ENCODE measurements at places on chromosomes 2 and 18.
A peak's percentile ranks its signal among the peaks of the same experiment; 100 is the strongest.

DNA sequence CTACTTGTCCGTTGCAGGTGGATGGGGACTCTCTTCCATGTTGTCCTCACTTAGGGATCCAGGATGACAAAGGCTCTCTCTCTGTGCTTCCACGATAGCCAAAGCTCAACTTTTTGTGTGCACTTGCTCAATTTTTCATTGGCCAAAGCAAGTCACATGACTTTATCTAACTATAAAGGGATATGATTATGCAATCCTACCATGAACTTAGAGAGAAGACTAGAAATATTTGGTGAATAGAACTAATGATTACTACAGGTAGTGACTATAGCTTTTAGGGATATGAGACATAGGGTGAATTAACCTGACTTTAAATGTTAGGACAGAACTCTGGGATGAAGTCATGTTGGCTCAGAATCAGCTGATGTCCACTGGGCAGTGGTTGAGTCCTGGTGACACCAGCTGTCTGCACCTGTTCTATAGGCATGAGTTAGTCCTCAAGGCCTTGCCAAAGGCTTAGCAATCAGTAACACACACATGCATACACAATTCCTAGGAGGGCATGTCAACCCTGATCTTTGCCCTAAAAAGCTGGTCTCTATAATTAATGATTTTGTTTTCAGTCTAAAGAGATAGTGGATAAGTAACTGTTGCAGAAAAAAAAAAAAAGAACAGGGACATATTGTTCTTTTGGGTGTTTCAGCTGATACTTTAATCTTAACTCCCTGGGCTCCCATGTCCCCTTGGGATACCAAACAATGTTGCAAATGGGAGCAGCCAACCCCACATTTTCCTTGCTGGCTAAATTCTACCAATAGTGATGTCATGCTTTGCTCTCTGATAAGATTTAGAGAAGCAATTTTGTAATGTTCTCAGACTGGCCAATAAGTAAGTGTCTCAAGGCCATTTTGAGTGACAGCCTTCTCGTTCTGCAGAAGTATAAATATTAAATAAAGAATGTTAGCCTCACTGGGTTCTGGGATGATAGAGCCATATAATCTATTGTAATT is 12.5 kb upstream of the HK2 start:
- no peak for DNase-seq

DNA sequence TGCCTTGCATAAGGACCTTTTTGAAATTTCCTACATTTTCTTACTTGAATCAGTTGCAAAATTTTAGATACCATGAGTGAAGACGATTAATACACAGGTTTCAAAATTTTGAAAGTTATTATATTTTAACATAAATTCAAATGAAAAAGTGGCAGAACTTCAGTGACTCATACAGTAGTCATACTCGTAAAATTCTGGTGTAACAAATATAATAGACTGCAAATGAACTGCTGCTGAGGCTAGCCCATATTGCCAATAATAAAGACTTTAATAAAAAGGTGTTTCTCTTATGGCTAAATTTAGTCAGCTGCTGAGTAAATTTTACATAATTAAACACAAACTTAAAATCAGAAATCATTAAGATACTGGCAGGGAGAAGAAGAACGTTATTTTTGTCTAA is 36.9 kb downstream of the MSH6 start:
- no peak for DNase-seq

- no peak for DNase-seq
Measured at GRCh38 chr2:180618570-180618969, 361.8 kb upstream of the UBE2E3 start.

GRCh38 chr2:84613082-84613481 is 96.8 kb downstream of the DNAH6 start:
- DNase-seq, result no peak

DNA sequence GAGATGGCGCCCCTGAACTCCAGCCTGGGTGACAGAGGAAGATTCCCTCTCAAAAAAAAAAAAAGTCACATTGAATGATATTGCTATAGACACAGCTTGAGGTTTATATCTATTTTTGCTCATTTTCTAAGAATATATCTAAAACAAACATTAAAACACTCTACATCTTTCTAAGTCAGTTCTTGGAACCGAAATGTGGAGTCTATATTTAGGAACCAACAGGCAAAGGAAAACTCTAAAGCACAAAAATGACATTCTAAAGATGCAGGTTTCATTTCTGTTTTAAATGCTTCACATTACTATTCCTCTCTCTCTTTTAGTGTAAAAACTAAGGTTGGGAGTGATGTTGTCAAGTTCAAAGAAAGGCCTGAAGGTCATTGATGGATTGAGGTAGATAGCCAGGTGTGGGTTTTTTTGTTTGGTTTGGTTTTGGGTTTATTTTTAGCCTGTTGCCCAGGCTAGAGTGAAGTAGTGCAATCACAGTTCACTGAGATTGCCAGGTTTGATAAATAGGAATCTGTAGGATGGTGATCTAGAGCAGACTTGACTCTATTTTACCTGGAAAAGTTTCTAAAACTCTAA is 194.0 kb upstream of the RBBP8 start:
- DNase-seq, result no peak

GRCh38 chr2:175441181-175441761 is 259.8 kb upstream of the ATP5MC3 start:
- no peak for DNase-seq

DNA sequence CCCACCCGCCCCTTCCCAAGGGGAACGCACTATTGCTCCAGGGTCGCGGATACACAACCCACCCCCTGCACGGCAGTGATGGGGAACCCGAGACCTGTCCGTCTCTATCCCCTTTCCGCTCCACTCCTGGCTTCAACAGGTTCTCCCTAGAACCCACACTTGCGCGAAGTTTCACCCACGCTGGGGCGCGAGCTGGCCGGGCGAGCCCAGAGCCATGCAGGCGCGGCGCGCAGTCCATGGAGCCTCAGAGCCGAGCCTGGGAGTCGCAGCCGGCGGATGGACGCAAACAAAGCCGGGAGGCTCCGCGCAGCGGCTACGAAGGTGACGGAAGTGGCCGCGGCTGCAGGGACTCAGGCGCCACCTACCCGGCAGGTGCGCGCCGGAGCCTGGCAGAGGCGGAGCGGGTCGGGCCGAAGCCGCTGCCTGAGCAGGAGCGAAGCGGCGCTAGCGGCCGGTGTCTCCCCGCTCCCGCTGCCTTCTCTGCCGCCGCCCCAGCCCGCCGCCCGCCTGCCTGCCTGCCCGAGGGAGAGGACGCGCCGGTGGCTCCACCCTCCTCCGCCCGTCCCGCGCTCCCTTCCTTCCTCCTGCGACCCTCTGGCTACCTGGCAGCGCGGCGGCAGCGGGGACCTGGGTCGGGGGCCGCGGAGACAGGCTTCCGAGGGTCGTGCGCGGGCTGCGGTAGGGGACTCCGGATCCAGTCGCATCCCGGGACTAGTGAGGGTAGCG is 14.0 kb downstream of the ALPG start:
- DNase-seq, result peak; percentile 14

DNA sequence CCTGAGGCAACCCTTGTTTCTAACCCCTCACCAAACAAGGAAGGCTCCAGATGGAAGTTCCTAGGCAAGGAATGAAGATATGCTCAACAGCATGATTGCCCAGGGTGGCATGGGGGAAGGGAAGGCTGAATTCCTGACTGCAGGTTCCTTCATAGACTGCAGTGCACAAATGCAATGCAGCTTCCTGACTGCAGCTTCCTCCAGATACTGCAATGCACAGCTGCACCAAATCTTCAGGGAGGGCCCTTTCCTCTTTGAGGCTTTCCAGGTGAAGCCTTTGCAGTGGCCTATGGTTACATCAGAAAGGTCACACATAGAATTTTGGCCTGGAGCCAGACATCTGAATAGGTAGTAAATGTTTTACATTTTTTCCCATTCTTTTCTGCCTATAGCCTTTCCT is 58.8 kb upstream of the DYNAP start:
- DNase-seq, result no peak

GRCh38 chr2:224173210-224173609 is 134.1 kb upstream of the SERPINE2 start:
- no peak for DNase-seq

DNA sequence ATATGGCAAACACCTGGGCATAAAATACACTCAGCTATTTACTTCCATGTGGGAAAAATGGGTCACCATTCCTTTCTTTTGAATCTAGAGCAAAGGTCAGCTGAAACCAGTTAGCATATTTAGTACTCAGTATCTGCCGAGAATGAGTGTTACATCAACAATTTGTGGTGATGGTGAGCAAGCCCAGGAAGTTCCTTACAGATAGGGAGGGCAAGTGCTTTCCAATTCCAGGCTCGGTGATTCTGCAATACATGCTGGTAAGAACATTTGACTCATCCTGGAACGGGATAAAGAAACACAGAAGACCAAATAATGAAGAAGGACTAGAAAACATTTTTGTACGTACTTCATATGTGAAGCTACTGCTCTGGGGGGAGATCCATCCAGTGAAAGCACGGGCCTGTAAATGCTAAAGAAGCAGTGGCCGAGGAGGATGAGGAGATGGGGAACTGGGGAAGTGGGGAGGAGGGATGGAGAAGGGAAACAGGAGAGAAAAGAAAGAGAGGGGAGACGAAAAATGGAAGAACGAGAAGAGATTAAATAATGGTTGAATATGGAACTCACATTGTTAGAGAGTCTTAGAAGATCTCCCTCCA is 251.9 kb downstream of the TTC32 start:
- no peak for DNase-seq

GRCh38 chr2:142754182-142754581 is 123.3 kb upstream of the KYNU start:
- no peak for DNase-seq

DNA sequence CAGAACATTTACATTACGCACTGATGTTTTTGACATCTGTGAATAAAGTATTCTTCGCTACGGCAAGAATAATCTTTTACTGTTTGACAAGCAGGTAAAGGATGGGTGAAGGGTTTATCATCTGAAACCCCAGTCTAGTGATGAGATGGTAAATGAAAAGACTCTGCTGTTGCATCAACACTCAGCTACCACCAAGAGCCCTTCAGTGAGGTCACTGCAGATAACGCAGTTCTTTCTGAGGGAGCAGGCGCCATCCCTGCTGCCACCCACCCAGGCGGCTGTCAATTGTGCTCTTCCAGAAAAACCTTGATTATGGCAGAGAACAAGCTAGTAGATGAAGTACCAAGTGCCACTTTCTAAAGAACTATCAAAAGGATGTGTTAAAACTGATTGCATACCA is 58.7 kb downstream of the ABCG8 start:
- no peak for DNase-seq

All from NCI-H1048 (cell line).